ENCODE measurements at places on chromosomes 2 and 18.
A peak's percentile ranks its signal among the peaks of the same experiment; 100 is the strongest.

GRCh38 chr2:144128130-144128746 lies 391.7 kb downstream of the ZEB2 start:
- DNase-seq, result no peak

- peak; percentile 17 for DNase-seq
Measured at GRCh38 chr2:54585136-54585733, 129.1 kb downstream of the SPTBN1 start.

GRCh38 chr2:16114070-16114469 lies 173.7 kb downstream of the MYCN start:
- DNase-seq, result no peak

DNA sequence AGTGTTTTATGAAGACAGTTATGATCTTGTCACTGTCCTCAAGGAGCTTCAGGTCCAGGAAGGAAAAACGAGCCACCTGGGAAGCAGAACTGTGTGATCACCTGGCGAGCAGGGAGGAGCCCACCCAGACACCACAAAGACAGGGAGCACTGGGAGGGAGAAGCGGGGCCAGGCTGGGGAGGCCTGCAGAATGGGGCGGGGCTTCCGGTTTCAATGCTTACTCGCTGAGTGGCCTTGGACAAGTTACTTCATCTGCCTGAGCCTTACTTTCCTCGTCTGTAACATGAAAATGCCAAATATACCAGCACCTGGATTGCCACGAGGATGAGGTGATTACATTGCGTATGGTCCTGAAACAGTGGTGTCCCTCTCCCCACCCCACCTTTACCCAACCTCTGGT lies 227.5 kb downstream of the ANKRD30B start:
- DNase-seq, result no peak

- DNase-seq, result no peak
Measured at GRCh38 chr2:207133820-207134519, 31.8 kb downstream of the KLF7 start.

- no peak for DNase-seq
Measured at GRCh38 chr2:235545339-235546150, 51.7 kb downstream of the AGAP1 start.

- DNase-seq, result no peak
Measured at GRCh38 chr18:48051945-48052840, 121.7 kb upstream of the SMAD2 start.

DNA sequence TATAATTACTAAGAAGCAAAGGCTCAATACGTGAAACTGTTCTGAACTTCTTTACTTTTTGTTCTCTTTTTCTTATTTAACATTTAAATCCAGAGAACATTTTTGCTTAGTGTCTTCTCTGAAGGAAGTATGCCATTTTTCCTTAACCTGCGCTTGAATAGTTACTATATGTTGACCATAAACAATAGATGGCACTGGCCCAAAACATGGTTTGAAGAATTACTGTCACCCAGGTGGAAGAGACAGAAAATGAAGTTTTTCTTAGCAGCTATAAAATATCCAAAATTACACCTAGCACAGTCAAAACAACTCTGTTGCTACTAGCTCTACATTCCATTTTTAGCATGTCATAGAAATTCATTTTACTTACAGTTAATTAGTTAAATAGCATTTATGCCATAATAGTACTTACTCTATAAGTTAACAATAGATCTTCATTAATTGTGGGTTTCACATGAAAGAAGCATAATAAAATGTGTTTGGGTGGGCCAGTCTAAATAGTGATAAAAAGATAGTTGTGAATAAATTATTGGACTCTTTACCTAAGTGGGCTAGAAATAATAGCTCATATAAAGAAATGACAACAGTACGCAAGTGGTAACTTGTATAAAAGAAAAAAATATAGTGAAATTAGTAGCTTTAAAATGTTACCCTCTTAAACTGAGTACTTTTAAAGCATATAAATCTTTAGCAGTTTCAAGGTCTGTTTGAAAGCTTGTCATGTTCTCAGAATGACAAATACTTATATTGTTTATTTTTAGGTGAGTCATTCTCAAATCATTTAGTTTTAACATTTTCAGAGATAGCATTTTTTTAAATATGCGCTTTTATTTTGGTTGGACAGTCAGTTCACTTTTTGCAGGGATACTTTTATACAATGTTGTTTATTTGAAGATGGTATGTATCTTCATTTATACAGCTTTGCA lies 3.7 kb downstream of the ETAA1 start:
- DNase-seq, result no peak

DNA sequence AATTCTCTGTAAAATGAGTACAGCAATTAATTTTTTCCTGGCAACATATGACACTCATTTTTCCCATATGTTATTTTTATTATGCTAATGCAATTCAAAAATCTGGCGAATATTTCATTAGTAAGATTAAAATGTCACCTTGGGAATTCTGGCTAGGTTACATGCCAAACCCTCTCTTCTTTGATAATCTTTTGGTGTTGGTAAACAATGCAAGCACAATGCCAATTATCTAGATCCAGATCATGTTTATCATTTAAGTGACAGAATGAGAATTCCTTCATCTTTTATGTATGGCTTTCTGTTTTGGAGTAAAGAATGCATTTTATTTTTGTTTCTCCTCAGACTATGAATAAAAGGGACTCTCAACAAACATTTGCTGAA lies 33.7 kb downstream of the GPR75 start:
- no peak for DNase-seq

DNA sequence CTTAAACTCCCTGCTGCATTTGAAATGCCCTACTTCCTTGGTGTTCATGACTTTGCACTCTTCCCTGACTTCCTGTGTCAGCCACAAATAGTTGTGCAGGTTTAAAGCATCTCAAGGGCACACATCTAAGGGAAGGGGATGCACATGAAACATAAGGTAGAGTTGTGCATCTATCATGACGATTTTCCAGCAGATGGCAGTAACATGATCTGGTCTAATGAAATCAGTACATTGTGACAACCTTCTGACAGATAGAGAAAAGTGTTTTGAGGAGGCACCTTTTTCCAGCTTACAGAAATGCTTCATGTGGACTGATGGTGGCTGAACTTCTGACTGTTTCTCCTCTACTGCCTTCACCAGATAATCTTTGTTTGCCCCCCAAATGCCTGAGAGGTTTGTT lies 238.9 kb downstream of the XIRP2 start:
- DNase-seq, result peak; percentile 13

- DNase-seq, result peak; percentile 3
Measured at GRCh38 chr2:22355816-22356433, 1029.1 kb upstream of the KLHL29 start.

- peak; percentile 58 for DNase-seq
Measured at GRCh38 chr18:10851824-10852319, 297.5 kb downstream of the PIEZO2 start.

- no peak for DNase-seq
Measured at GRCh38 chr2:168577885-168578284, 121.8 kb downstream of the CERS6 start.

DNA sequence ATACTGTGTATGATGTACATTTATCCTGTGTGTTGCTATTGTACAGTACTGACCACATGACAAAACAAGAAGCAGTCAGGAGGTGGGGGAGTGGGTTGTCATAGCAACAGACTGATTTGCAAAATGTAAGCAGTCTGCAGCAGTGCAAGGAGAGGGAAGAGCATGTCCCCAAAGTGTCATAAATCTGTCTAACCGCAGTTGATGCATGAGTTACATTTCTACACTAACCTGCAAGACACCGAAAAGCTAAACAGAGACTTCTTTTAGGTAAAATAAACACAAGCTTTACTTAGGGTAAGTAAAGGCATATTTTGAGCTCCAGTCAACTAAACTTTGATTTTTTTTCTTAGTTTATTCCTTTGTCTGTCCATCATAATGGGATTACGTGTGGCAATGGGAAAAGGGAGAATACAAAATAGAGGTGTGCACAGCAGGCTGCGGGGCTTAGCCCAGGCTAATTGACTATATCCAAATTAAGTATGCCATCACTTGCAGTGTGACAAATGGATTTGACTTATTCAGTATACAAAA lies 134.5 kb downstream of the MEIS1 start:
- DNase-seq, result no peak

GRCh38 chr2:109523536-109524361 lies 90.0 kb downstream of the SEPTIN10 start:
- no peak for DNase-seq

- DNase-seq, result no peak
Measured at GRCh38 chr2:177529166-177529565, 136.6 kb downstream of the AGPS start.

- no peak for DNase-seq
Measured at GRCh38 chr18:74806073-74806472, 208.4 kb downstream of the ZNF407 start.

GRCh38 chr2:160517731-160518130 lies 24.1 kb upstream of the RBMS1 start:
- no peak for DNase-seq

GRCh38 chr18:5488844-5489243 lies 55.0 kb downstream of the EPB41L3 start:
- DNase-seq, result no peak

- no peak for DNase-seq
Measured at GRCh38 chr2:111983478-111984212, 71.4 kb upstream of the TMEM87B start.

DNA sequence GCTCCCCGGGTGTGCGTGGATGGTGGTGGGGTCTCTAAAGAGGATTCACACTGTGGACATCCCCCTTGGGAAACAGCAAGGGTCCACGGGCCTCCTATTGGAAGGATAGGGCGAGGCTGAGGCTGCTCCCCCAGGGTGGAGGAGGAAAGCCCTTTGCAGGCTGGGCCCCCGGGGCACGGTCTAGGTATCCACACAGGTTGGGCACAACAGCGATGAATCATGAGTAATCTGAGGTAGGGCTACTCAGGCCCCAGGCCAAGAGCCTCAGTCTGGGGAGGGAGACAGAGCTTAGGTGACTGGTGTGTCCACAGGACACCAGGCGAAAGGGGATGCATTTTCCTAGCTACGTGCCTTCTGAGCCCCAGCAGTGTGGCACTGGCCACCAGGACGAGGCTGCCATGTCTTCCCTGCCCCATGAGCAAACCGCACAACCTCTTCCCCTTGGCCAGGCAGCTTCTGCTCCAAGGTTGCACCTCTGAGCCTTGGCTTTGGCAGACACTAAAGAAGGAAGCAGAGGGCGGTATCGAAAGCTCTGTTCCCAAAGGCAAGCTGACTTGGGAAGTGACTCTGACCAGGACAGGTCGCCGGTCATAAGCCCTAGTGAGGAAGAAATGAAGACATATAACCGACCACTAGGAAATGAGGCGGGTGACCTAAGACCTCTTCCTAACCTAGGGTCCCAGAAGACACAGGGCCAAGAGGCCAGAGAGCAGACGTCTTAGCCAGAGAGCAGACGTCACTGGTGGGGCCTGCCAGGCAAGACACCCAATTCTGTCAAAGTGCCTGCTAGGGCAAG lies 14.6 kb upstream of the SEMA4C start:
- no peak for DNase-seq

DNA sequence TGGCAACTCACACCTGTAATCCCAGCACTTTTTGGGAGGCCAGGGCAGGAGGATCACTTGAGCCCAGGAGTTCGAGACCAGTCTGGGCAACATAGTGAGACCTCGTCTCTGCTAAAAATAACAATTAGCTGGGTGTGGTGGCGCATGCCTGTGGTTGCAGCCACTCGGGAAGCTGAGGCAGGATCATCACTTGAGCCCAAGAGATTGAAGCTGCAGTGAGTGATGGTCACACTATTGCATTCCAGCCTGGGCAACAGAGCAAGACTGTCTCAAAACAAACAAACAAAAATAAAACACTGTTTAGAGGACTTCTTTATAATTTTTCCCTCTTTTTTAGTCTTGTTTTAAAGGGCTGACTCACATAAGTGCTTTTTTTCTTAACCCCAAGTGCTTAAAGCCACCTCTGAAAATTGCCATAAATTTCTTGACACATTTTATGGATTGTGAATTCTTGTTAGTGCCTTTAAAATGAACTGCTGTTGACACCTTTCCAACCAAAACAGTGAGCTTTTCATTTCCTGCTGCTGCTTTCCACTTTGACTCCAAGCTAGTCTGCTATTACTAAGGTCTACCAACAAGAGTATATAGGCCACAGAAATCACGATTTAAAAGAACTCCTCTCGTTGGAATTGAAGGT lies 41.7 kb downstream of the CYP20A1 start:
- no peak for DNase-seq

GRCh38 chr2:2234398-2235195 lies 96.5 kb downstream of the MYT1L start:
- DNase-seq, result no peak

GRCh38 chr2:8571792-8572499 lies 109.9 kb upstream of the ID2 start:
- no peak for DNase-seq

- no peak for DNase-seq
Measured at GRCh38 chr2:138293045-138293444, 208.5 kb upstream of the SPOPL start.

GRCh38 chr2:174787487-174788205 lies 23.4 kb upstream of the CHRNA1 start:
- DNase-seq, result no peak

DNA sequence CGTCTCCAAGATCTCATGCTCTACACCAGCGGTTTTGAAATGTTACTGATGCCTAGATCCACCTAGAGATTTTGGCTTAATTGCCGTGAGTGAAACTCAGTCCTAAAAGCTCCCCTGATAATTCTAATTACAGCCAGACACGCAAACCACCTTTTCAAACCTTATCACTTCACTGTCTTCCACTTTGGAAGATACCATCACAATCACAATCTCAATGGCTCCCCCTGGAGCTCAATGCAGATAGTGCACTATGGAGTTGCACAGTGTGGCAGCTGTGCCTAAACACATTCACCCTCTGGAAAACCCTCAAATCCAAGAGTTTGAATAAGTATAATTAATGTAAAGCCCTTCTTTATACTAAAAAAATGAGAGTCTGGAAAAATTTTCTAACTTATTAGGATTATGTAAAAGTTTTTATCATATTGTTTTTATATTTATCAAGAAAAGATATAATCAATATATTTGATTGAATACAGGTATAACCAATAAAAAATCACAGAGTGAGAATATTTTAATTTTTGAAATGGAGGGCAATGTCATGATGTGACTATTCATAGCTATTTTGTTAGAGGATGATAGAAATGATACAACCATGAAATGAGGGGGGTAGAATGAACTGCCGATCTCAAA lies 102.9 kb upstream of the SLC8A1 start:
- DNase-seq, result peak; percentile 20

All from AML-193 (cell line).